ENCODE measurements at places on chromosomes 1 and 21. TPM values are rescaled to one million over a fixed set of nuclear protein-coding genes. Genes with fewer than 3 reads are reported as not detected.

The MYBPH gene
- not detected for total RNA-seq

The CELA2B gene
- total RNA-seq = not detected

The PIGR gene
- 0.42 TPM for total RNA-seq

The C1orf167 gene
- total RNA-seq = not detected

The NUDC gene
- 72.3 TPM for total RNA-seq

The SPRR4 gene
- not detected for total RNA-seq

The CYP4Z1 gene
- total RNA-seq = 1.7 TPM

The LAMB3 gene
- 0.42 TPM for total RNA-seq

The MUL1 gene
- total RNA-seq = 71.3 TPM

The SPRR2E gene
- total RNA-seq = not detected

The MARK1 gene
- 17.9 TPM for total RNA-seq

The OR6K3 gene
- not detected for total RNA-seq

The ZNF593 gene
- 10.4 TPM for total RNA-seq

The MATN1 gene
- not detected for total RNA-seq

The PTPRU gene
- total RNA-seq = 28.0 TPM

The OR2T3 gene
- total RNA-seq = not detected

The DYRK3 gene
- total RNA-seq = 5.8 TPM

The SPRR2B gene
- not detected for total RNA-seq

The GNG4 gene
- total RNA-seq = 1.5 TPM

The MYOG gene
- total RNA-seq = not detected

The FCN3 gene
- 8.6 TPM for total RNA-seq

The OR2T35 gene
- total RNA-seq = not detected

The GJA8 gene
- not detected for total RNA-seq

The LAX1 gene
- 2.3 TPM for total RNA-seq
